Kidney epithelial cell (primary cell): ENCODE measurements at places on chromosomes 3 and 15.

DNA sequence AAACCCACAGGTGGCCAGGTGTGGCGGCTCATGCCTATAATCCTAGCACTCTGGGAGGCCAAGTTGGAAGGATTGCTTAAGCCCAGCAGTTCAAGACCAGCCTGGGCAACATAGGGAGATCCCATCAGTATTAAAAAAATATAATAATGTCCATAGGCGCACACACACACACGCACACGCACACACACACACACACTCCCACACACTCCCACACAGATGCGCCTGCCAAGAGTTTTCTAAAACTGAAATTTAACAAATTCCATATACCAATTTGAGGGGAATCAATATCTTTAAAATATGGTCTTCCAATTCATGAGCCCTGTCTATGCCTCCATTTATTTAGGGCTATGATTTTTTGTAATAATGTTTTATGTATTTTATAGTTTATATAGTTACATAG is 17.0 kb downstream of the SHISA5 start:
- DNase-seq = no peak

DNA sequence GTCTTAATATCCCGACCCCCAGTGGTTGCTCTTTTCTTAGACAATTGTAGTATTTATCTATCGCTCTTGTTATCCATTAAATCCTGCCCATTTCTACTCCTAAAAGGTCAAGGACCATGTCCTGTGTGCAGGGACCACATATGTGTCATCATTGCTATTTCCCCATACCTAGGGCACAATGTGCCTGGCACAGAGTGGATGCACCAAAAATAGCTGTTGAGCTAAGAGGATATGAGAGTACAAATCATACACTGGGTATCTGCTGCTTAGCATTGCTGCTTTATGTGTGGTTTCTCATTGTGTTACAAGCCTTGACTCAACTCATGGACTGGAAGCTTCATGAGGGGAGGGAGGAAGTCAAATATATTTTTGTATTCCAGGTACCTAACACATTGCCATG is 3.4 kb upstream of the MITF start:
- no peak for DNase-seq

DNA sequence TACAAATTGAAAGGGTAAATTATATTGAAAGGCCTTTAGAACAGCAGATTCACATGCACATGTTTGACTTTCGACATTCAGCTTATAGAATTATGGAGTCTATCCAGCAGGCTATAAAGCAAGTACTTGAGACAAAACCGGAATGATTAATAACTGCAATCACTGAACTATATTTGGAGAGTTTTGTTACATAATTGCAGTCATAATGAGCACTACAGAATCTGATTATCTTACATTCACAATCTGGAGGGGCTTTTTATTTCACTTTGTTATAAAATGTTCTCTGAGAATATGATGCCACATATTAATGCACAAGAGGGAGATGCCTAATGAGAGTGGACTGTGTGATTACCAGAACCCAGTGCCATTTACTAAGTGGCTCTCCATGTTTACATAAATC is 64.3 kb downstream of the NSUN3 start:
- DNase-seq = no peak

- DNase-seq = no peak
Measured at GRCh38 chr3:117600112-117600511, 890.5 kb downstream of the TUSC7 start.

- no peak for DNase-seq
Measured at GRCh38 chr15:86988033-86988432, 908.4 kb downstream of the AGBL1 start.

- no peak for DNase-seq
Measured at GRCh38 chr3:78668302-78668701, 1099.5 kb downstream of the ROBO1 start.

GRCh38 chr3:107846279-107846852 is 244.5 kb downstream of the CD47 start:
- peak; percentile 16 for DNase-seq

DNA sequence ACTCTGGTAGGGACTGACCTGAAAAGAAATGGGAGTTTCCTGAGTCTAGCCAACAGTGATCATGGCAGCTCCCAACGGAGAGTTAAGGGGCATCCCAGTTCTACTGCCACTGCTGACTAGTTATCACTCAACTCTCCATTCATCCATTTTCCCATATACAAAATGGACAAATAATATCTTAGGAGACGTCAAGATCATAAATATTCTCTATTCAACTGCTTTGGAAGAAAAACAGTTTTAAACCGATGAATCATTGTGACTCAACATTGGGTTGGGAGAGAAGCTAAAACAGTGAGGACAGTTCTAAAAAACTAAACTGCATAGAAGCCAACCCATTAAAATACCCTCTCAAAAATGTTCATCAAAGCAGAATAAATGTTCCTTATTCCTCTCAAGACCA is 57.6 kb upstream of the CHRM5 start:
- no peak for DNase-seq

- DNase-seq = no peak
Measured at GRCh38 chr3:58429657-58430056, 4.0 kb downstream of the PDHB start.

GRCh38 chr3:16308727-16309126 is 43.7 kb downstream of the OXNAD1 start:
- DNase-seq = no peak

DNA sequence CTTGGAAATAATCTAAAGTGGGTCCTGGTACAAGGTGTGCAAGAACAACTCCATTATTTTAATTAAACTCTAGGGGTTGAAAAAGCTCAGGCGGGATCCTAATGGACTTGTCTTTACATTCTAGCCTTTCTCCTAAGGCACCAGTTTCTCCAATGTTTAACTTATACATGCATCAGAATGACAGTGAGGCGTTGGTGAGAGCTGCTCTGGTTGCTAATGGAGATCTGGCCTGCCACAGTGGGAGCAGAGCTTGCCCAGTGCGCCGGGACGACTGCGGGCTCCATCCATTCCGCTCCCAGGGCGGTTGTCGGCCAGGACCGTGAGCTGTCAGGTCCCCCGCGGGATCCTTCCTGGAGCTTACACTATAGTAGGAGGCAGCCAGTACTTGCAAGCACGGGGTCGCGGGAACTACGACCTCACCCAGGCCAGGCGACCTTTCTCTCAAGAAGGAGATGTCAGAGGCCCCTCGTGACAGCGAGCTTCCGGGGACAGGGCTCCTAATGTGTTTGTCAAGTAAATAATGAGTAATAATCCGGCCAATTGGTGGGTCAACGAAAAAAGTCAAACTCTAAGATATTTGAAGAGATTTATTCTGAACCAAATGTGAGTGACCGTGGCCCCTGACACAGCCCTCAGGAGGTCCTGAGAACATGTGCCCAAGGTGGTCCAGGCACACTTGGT is 991 bp upstream of the HIGD1A start:
- no peak for DNase-seq

DNA sequence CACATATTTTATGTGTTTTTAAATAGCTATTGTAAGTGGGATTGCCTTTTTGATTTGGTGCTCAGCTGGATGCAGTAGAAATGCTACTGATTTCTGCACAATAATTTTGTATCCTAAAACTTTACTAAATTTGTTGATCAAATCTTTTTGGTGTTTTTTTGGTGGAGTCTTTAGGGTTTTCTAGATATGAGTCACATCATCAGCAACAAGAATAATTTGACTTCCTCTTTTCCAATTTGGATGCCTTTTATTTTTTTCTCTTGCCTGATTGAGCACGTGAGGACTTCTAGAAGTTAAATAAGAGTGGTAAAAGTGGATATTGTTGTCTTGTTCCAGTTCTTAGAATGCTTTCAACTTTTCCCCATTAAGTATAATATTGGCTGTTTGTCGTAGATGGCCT is 51.3 kb downstream of the TLNRD1 start:
- no peak for DNase-seq

DNA sequence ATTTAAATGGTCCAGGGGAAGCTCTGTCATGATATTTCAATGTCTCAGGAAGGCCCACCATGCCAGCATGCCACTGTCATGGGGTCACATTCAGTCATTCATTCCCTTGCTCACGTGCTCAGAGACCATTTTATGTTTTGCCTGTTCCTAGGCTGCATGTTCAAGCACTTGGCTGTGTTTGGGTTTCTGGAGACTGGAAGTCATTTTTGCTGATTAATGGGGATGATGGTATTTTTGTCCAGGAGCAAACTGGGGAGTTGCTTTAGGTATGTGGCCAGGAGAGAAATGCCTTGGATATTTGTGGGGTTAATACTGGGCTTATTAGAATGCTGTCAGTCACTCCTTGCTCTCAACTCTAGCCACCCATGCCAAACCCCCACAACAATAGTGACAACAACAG is 303.5 kb downstream of the PTPRG start:
- DNase-seq = peak; percentile 18

- no peak for DNase-seq
Measured at GRCh38 chr3:114005481-114005880, 50.8 kb downstream of the CCDC191 start.

DNA sequence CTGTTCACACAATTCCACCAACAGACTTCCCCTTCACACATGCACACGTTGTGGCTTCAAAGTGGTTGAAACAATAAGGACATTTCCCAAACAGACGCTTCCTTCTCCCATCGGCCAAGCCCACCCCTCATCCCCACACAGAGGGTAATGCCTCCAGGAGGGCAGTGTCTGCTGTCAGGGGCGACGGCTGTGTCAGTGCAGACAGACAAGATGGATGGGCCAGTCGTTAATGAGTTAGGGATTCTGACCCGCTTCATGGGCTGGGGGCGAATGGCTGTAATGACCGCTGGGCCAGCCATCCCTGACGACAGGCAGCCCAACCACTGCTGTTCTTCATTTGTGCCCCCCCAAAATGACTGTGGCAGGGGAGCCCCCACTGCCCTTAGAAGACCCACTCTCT is 20.2 kb upstream of the SKIC8 start:
- DNase-seq = no peak

DNA sequence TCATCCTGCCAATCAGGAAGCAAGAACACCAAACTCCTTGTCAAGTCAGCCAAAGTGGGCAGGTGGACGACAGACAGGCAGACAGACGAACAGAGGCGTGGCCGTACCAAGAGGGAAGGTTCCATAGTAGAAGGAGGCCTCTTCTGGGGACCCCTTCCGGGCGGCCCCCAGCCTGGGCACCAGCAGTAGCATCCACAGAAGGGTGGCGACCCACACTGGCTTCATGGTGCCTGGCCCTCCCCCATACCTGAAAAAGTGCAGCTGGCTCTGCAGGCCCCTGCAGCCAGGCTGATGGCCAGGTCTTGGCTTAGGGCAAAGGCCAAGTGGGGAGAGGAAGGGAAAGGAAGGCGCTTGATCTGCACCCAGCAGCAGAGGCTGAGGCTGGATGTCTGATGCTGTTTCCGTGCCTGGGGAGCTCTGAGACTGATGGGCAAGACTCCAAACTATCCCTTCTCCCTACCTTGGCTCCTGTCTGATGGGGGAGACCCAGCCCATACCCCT is 607 bp downstream of the LCTL start:
- no peak for DNase-seq

- no peak for DNase-seq
Measured at GRCh38 chr15:78630886-78631633, 9.9 kb downstream of the CHRNB4 start.

DNA sequence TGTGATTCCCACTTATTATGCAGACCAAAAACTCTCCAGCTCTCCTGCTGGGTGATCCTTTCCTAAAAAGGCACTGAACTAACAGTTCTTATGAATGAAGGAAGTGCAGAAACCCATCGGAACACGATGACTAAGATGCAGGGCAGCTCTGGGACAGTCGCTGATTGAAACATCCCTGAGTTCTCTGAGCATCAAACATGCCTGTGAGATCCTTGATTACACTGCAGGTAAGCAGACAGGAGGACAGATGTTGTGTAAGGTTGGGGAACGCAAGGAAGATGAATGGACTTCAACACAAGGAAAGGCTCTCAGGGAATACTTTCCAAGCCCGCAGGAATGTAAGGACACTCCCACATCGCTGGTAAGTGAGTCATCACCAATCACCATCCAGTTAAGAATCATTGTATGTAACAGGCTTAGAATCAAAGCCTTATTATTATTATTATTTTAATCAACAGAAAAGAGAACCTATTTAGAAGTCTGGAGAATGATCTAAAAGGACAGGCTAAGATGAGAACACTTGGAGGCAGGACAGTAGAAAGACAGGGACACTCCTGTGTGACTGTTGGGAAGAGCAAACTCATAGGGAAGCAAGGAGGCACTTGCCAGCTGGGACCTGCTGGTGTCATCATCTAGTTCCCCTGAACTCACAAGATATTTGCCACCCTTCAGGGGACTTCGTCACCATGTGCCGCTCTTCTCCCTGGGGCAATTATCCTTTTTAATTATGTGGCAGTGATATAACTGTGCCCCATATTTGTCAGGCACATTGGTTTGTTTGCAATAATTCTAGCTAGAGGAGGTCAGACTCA is 26.0 kb downstream of the TMEM158 start:
- DNase-seq = peak; percentile 90

GRCh38 chr3:58973796-58974195 is 76.0 kb downstream of the CFAP20DC start:
- DNase-seq = no peak

GRCh38 chr3:177538048-177538749 is 340.9 kb upstream of the TBL1XR1 start:
- DNase-seq = no peak

- DNase-seq = no peak
Measured at GRCh38 chr3:53223025-53223424, 32.8 kb downstream of the TKT start.

- DNase-seq = peak; percentile 86
Measured at GRCh38 chr3:22713936-22714335, 489.2 kb upstream of the UBE2E2 start.

- no peak for DNase-seq
Measured at GRCh38 chr15:78440375-78441373, 2.7 kb downstream of the IREB2 start.

- DNase-seq = no peak
Measured at GRCh38 chr3:23202203-23202920, 765 bp upstream of the UBE2E2 start.

DNA sequence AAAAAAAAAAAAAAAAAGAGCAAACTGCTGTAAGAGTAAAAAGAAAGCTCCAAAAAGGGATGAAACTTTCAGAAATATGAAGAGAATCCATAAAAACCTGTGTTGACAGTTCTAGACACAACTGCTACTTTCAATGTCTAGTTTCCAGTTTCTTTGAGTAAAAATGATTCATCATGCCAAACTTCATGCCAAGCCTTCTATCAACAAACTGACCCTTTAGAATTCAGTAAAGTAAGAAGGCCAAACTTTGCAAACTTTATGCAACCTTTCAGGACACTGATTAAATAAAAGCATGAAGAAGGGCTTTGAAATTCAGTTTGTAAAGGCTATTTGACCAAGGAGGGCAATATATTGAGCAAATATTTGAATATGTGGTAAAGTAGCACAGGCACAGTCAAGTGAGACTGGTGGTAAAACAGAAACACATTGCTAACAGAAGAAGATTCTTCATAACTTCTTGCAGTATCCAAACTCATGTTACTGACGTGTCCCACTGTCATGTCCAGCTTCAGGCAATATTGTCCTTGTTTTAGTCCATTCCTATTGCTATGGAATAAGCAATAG is 56.3 kb upstream of the CFAP20DC start:
- DNase-seq = no peak
